ENCODE measurements at places on chromosomes 2 and 18.
A peak's percentile ranks its signal among the peaks of the same experiment; 100 is the strongest.

DNA sequence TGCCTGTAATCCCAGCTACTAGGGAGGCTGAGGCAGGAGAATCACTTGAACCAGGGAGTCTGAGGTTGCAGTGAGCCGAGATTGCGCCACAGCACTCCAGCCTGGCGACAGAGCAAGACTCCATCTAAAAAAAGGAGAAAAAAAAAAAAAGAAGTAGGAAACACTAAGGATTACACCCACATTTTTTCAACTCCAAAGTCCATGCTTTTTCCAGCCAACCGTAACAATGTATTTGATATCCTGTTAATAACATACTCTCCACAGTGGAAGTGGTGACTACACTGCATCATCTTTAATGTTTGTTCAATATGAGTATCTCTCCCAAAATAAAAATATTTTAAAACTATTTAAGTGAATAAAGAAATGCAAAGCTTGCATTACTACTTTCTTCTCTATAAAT lies 481.6 kb upstream of the ACVR2A start:
- no peak for DNase-seq

GRCh38 chr2:38504169-38504568 lies 98.6 kb downstream of the HNRNPLL start:
- DNase-seq, result no peak

DNA sequence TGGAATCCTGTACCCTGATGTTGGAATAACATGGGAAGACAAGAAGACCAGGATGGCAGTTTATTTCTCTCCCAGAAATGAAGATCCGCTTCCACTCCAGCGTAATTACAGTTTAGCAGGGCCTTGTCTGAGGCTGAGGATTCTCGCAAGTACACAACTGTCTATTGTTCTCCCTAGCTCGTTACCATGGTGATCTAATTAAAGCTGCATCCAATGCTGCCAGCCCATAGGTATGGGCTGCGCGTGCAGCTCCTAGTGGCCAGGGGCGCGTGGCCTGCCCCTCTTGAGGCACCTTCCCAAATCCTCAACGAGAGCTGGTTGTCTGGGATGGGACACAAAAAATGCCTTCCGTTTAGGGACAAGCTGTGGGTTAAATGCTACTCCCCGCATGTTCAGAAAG lies 344.9 kb downstream of the CYRIA start:
- DNase-seq, result peak; percentile 74

GRCh38 chr2:67456428-67456827 lies 59.3 kb downstream of the ETAA1 start:
- no peak for DNase-seq

Measured in Ammon's horn (tissue), 1 donor.